Thoracic aorta (tissue), 2 donors: ENCODE measurements at places on chromosomes 16 and 17.

DNA sequence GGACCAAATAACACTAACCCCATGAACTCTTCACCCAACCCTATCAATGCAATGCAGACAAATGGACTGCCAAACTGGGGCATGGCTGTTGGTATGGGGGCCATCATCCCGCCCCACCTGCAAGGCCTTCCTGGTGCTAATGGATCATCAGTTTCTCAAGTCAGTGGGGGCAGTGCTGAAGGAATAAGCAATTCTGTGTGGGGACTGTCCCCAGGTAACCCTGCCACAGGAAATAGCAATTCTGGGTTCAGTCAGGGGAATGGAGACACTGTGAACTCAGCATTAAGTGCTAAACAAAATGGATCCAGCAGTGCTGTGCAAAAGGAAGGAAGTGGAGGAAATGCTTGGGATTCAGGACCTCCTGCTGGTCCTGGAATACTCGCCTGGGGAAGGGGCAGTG is 78.9 kb downstream of the TMC6 start:
- no peak for DNase-seq

DNA sequence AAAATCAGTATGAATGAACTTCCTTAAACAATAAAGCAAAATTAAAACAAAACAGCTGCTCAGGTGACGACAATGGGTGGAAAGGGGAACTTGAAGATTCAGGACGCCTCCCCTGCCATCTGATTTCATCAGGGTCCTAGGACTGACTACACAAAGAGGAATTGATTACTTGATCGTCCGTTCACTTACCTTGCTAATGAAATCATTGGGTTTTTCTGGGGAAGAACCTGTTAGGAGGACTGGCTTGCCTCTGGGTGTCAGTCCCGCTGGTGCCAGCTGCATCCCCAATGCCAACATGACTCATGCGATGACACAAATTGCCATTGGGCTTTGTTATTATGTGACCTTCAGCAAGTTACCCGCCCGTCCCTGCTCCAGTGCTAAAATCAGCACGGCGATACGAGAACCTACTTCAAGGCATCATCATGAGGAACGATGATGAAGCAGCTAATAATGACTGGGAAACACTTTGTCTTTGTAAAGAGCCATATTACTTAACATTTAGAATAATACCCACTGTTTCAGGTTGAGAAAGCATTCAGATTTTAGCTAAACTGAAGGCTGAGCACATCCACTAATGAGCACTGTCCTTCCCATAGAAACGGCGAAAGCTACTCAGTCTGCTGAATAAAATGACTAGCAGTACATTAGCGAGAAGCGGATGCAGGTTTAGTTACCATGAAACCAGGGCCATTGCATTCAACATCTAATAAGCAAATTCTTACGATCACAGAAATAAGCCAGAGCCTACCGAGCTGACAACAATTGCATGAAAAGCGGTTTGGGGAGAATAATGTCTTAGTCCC is 139.4 kb downstream of the ZFHX3 start:
- no peak for DNase-seq

- no peak for DNase-seq
Measured at GRCh38 chr16:19831678-19832077, 53.0 kb downstream of the GPRC5B start.

- DNase-seq = no peak
Measured at GRCh38 chr17:31431852-31432658, 40.6 kb downstream of the RAB11FIP4 start.

DNA sequence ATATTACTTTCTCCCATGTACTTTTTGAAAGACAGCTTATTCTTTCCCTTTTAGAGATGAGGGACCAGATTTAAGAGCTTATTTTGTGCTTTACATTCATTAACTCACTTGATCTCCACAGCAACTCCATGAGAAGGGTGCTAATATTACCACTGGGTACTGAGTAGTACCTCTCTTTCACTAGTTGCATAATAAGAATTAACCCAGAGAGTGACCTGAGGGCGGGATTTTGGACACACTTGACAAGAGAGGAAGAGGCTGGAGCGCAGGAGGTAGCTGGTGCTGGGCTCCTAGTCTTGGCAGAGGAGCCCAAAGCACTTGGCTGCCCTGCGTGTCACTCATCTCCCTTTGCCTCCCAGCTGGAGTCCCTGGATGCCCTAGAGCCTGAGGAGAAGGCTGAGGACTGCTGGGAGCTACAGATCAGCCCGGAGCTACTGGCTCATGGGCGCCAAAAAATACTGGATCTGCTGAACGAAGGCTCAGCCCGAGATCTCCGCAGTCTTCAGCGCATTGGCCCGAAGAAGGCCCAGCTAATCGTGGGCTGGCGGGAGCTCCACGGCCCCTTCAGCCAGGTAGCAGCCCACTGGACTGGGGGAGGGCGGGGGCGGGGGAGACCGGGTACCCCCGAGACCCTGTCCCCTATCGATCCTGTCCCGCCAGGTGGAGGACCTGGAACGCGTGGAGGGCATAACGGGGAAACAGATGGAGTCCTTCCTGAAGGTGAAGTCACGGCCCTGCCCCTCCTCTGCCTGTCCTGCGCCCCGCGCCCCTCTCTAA is 1.7 kb upstream of the MAZ start:
- DNase-seq = no peak

DNA sequence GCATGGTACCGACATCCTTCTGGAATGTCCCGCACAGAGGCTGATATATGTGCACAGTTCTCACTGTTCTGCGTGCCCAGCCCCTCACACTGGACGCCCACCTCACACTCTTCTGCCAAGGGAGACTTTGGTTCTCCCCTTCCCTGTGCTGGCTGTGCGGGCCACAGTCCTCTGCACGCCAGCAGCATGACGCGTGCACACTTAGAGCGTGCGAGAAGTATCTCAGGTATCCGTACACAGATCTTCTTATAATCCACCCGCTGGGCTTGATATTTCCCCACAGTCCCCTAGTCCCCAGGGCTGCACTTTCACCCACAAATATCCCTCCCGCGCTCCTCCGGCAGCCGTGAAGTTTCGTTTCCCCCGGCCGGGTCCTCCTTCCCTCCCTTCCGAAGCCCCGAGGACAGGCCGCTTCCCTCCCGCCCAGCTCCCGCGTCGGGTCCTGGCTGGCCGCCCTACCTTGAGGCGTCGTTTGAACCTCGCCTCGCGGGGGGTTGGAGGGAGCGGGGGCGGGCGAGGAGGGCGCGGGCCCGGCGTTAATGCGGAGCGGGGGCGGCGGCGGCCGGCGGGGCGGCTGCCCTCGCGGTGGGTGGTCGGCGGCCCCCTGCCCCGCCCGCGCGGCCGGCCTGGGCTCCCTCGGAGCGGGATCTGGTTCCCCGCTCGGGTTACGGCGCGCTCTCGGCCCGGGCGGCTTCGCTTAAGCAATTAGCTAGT is 5.0 kb upstream of the FOXF1 start:
- no peak for DNase-seq
